H7 (cell line): ENCODE measurements at places on chromosomes 2 and 18.

GRCh38 chr2:101717071-101717845 lies 19.8 kb downstream of the MAP4K4 start:
- DNase-seq, result no peak

DNA sequence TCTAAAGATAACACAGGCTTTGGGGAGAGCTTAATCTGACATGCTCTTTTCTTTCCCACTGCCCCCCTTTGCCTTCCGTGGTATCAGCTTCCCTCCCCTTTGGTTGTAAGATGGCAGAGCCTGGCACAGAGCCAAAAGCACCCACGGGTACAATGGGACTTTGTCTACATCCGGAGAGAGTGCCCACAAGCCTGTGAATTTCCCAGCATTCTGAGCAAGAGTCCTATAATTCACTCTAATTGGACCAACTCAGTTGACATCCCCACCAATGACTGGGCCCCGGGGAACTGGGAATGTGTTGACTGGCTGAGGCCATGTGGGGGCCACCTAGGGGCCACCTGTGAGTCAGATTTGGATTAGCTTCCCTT lies 20.1 kb upstream of the C2orf72 start:
- DNase-seq, result no peak

DNA sequence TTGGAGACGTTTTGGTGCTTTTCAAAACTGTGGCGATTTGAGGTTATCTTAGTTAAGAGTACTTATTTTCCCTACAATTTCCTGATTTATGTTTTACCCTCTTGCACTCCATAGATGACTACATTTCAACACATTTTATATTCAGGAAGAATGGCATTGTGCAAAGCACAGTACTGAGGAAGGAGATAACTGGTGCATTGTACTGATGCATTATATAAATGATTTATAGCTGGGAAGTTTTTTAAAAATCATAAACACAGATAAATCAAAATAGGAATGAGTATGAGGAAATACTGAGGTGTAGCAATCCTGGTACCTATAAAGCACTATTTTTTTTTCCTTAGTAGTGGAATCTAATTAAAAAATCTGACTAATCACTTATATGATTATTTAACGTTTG lies 5.6 kb downstream of the REL start:
- DNase-seq, result no peak

GRCh38 chr2:203739351-203739750 lies 32.9 kb downstream of the CD28 start:
- no peak for DNase-seq

GRCh38 chr2:29724282-29724681 lies 197.1 kb downstream of the ALK start:
- DNase-seq, result no peak

DNA sequence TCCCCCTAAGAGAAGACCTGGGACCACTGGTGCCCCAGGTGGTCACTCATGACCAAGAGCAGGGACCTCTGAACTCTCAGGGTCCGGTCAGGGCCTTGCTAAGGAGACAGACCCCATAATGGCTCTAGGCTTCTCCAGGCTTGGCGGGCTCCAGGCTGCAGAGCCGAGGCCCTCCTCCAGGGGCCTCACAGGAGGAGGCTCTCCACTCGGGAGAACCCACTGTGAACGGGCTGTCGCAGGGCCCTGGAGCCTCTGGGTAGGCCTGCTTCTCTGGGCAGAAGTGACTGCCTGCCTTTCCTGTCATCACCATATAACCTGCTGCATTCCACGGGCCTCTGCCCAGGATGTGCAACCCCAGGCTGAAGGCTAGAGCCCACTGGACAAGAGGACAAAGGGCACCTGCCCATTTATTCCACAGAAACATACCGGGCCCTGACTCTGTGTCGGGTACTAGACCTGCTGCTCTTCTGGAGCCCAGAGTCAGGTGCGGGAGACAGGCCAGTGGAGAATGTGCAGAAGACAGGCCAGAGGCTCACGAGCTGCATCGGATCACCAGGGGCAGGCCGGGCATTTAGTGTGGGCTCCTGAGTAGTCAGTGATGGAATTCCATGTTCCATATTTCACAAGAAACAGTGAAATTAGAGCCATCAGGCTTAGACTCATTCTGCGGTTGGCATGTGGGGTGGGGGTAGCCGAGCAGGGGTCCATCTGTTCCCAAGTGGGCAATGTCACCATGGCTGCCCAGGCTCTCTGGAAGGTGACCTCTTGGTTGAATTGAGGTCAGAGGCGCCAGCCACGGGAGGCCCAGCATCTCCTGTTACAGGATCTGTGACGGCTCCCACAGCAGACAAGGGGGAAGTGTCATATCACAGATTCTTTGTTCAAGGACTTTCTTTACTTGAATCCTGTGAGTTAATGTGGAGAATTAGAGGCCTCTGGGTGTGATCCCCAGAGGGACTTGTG lies 220.8 kb downstream of the SH3RF3 start:
- DNase-seq, result peak; percentile 69

DNA sequence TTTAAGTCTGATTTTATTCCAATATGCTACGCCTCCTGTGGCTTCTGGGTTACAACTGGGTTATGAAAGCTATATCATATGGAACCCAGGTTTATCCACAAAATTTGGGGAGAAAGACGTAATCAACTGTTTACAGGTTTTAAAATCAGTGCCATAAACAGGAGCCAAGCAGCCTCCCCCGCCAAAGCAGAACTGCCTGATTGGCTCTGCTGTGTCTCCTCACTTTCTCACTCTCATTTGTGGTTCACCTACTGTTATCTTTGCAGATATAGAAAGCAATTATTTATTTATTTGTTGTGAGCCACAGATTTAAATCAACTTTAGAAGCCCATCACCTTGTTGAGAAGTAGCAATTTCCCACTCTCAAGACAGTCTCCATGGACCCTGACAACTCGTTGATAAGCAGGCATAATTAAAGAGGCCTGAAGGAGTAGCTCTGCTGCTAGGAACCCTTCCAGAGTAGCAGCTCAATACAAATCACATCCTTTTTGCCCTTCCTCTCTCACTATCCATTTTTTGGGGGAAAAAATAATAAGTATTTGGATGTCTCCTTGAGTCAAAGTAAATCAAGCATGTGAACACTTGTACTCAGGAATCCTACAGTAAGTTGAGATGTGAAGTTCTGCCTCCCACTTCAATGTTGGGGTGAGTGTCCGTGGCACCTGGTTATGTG lies 191.0 kb upstream of the CCDC150 start:
- DNase-seq, result no peak

DNA sequence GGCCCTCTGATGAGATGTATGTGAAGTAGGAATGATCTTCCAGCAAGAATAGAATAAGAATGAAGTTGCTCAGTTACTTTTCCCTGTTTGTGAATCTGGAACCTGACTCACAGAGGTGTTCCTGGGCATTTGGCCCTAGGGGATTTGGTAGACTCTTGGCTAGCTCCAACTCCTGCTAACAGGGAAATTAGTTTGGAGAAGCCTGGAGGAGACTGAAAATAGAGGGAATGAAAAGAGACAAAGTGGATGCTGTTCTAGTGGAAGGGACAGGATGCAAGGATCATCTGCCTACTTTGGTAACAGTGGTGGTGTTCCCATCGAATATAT lies 19.6 kb downstream of the TMEM17 start:
- DNase-seq, result no peak

GRCh38 chr2:36478332-36478738 lies 119.6 kb downstream of the FEZ2 start:
- no peak for DNase-seq

GRCh38 chr2:98607104-98607503 lies 1.2 kb downstream of the COA5 start:
- DNase-seq, result no peak

DNA sequence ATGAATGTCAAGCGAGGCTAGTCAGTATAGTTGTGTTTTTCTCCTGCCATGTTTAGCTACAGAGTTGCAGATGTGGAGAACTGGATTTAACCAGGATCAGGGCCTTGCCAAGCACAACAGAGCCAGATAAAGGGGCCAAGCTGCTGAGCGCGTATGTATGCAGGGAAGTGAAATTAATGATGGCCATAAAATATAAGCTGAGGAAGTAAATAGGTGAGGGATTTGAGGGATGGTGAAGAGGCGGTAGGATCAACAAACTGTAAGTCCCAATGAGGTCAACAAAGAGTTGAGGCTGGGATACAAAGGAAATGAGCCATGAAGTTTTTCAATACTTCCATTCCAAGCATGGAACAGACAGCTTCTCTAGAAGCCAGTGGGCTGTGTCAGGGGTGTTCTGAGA lies 10.6 kb downstream of the LRP2 start:
- DNase-seq, result no peak

- DNase-seq, result peak; percentile 94
Measured at GRCh38 chr2:27123302-27124150, at the start of gene ABHD1. Gene ABHD1 (plus strand): TSS chr2:27123815. CDS start chr2:27123949, 134 bp downstream.

DNA sequence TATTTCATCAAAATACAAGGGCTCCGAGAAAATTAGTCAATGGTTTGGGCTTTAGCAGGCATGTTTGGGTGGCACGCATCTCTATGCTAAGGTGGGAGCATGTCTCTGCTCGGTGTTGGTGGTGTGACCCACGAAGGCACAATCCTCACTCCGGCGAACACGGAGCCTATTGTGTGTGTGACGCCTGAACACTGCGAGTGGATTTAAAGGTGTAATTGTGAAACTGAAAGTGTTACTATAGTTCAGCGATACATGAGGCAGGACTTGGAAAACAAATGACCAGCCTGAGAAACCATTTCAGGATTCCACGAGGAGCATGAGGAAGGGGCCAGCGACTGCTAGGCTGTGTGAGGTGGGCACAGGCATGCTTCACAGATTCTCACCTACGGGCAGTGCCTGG lies 41.7 kb upstream of the LDLRAD4 start:
- DNase-seq, result no peak

DNA sequence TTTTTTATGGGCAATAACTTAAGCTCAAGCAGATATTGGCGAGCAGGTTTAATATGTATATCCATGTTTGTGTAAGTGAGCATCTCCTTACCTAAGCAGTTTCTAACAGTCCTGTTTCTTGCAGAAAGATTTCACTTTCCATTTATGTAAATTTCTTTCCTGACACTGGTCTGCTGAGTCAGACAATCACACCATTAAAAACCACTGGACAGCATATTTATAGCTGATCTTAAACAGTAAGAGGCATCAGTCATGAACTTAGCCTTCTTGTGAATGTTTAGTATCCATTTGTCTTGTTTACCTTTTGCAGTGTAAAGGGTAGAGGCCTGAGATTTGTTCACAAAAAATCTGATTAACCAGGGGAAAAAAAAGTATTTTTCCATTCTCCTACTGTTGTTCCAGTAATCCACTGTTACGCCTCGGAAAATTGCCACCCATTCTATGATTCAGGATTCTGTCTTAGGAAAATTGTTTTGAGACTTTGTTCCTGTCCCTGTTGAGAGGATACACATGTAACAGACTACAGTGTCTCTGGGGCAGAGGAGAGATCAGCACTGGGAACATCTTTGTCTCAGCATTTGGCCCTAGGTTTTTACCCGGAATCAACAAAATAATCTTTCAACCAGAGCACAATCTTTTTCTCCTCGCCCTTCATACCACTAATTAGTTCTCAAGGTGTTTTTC lies 521.0 kb upstream of the NRP2 start:
- DNase-seq, result no peak

GRCh38 chr2:207995887-207996286 lies 29.4 kb downstream of the PLEKHM3 start:
- no peak for DNase-seq

DNA sequence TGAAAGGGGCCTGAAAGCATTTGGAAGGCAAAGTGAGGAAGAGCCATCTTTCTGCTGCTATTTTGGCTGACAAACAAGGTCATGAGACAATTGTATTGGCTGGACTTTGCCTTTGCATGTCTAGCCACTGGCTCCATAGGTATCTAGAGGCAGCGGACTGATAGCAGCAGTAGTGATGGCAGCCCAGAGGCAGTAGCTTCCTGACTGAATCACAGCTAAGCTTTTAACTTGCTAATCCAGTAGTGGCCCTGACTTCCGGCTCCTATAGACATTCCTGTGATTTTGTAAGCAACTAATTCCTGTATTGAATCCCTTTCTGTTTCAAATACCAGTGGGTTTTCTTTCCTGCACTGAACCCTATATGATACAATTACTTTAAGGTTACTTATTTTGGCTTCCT lies 69.8 kb upstream of the PDE1A start:
- peak; percentile 27 for DNase-seq

DNA sequence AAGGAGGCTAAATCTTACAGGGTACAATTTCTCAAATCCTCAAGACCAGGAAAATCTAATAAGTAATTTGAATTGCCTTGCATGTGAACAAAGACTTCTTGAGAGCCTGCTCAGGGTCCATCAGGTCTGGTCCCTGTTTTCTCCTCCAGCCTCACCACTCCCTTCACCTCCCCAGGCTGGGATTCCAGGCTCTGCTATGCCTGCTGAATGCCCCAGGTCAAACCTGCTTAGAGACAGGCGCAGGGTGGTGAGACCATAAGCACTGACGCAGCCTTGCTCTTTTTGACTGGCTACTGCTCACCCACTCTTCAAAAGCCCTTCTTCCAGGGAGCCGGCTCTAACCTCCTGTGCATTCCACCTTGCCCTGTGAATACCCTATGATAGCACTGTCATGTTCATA lies 356.4 kb upstream of the ACVR2A start:
- no peak for DNase-seq

DNA sequence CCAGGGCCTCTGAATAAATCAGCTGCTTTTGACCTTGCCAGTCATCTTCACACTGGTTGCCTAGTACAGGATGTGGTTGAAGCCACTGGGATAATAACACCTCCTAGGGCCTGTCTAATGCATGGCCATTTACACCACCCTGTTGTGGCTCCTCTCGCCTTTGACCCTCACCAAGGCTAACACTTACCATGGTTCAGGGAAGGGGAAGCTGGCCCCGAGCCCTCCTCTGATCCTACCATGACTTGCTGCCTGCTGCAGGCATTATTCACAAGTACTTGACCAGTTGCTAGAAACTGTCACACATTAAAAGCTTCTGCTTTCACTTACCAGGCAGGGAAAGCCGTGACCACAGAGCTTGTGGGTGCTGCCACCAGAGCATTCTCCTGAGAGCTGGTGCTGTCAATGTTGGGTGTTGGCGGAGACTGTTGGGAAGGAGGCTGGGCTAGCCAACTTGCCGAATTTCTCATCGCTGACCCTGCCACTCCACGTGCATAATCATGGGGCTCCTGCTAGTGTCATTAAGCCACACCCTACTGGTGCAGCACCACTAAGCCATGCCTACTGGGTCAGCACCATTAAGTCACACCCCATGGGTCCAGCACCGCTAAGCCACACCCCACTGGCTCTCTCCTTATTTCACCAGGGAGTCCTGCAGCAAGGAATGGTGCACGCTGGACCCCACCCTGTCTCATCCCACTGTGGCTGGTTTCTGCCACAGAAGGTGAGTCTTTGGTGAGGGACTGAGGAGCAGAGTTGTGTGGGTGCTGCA lies 47.0 kb upstream of the TTC39C start:
- DNase-seq, result no peak

DNA sequence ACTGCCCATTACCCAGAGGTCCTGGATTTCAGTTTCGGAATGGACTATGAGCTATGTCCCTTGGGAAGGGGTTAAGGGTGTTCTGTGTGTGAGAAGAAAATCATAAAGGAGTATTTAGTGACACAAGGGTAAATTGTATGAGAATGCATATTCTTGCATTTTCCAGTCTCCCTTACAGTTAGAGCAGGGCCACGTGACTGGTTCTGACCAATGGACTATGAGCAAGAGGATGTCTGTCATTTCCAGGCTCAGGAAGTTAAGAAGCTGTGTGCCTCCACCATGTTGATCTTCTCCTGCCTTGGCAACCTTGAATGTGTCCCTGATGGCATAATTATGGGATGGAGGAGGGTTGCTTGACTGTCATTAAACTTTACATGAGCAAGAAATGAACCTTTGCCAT lies 94.9 kb downstream of the DHRS9 start:
- DNase-seq, result no peak

GRCh38 chr18:70491734-70492348 lies 203.0 kb downstream of the SOCS6 start:
- DNase-seq, result peak; percentile 71

- no peak for DNase-seq
Measured at GRCh38 chr2:180195847-180196246, 188.8 kb upstream of the CWC22 start.
